ENCODE measurements at places on chromosomes 1 and 21. TPM values are rescaled to one million over a fixed set of nuclear protein-coding genes. Genes with fewer than 3 reads are reported as not detected.

DNA sequence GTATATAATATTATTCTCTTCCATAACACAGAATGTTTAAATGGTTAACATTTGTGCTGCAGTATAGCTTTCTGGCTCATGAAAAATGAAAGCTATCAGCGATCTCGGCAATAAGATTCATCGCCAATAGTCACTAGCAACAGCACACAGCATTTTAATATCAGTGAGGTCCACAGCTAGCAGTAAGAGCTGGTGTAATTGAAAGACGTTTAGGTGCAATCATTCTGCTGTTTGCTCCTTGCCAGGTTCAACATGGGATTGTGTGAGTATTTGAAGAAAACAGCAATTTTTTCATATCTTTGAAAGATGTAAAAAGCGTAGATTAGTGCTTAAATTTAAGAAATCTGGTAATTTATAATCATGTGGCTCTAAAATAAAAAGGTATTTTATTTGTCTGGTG, 20.1 kb downstream of the PRKACB start:
- DNase-seq = no peak

GRCh38 chr1:183880531-183881243, 75.8 kb downstream of the RGL1 start:
- DNase-seq = no peak

DNA sequence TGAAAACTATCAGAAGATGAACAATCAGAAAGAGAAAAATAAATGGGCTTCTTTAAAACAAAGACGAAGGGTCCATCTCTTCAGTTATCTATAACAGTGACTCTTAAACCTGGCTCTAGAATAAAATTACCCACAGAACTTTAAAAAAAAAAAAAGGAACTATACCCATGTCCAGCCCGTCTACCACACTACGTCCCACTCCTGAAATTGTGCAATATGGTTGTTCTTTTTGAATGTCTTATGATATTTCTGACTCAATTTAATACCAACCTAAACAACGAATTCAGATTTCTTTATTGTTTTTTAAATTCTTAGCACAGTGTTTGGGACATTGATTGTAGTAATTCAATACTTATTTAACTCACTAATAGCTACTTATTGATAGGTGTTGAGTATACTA, 246.3 kb downstream of the DPYD start:
- DNase-seq = no peak

DNA sequence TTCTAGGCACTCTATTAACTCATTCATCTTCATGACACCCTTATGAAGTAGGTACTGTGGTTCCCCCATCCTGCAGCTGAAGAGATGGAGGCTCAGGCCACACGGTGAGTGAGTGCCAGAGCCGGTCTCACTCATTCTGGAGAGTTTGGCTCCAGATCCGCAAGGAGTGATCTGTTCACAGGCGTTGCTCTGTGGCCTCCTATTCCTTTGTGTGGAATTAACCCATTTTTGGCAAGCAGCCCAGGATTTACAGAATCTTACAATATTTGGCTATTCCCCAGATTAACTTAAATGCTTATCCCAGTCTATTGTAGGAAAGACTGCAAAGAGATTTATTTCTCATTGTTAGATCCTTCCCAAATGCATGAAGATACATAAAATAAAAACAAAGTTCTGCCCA, 29.6 kb downstream of the KIAA0040 start:
- DNase-seq = no peak

- DNase-seq = peak; percentile 55
Measured at GRCh38 chr1:97820470-97821188, 100.2 kb downstream of the DPYD start.

- DNase-seq = peak; percentile 36
Measured at GRCh38 chr1:39266269-39266668, 61.8 kb downstream of the MACF1 start.

DNA sequence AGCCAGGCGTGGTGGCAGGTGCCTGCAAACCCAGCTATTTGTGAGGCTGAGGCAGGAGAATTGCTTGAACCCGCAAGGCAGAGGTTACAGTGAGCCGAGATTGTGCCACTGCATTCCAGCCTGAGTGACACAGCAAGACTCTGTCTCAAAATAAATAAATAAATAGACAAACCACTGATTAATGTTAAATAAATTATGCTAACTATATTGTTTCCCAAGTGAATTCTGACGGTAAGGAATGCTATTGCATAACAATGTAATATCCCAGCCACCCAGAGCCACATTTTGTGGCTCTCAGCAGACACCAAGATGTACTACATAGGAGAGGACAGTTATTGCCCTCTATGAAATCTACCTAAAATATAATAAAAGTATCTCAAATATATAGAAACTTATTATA, 55.4 kb downstream of the LPGAT1 start:
- no peak for DNase-seq

TMEM269 gene
- not detected for total RNA-seq

DNA sequence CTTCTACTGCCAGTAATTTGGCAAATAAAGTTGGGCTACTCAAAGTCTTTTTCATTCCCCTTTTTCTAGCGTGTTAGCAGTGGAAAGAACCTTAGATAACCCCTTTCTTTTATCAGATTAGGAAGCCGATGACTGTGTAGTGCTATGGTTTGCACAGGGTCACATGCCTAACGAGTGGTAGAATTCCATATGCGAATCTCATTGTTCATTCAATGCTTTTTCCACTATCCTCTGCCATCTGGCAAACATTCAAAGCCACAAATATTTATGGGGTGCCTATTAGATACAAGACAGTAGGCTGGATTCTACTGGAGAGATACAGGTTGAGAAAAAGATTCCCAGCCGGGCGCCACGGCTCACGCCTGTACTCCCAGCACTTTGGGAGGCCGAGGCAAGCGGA, 14.9 kb upstream of the IER5 start:
- DNase-seq = peak; percentile 49

SH2D5 gene
- total RNA-seq = 3.6 TPM

GRCh38 chr21:45071078-45071873, 3.1 kb upstream of the ADARB1 start:
- no peak for DNase-seq

DNA sequence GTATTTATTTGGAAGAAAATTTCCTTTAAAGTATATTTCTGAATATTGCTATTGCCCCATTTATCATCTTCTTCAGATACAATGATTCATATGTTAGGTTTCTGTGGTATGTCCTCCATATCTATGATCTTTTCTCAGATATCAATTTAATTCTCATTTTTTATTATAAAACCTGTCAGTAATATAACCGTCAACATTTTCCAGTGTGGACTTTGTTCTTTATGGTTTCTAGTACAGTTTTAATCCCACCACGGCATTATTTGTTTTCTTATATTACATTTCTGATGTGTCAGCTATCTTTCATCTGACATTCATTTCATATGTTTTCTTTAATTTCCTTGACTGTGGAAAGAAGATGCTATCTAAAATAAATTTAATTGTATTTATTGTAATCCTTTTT, 97.9 kb downstream of the PLPPR5 start:
- DNase-seq = no peak

DNA sequence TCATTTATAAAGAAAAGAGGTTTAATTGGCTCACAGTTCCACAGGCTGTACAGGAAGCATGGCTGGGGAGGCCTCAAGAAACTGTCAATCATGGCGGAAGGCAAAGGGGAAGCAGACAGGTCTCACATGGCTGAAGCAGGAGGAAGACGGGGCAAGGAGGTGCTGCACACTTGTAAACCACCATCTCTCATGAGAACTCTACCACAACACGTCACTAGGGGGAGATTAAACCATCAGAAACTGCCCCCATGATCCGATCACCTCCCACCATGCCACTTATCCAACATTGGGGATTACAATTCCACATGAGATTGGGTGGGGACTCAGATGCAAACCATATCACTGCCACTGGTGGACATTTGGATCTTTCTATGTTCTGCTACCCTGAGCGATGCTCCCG, 351.4 kb downstream of the NPHP4 start:
- DNase-seq = peak; percentile 21

GRCh38 chr1:207619871-207620542, 24.9 kb upstream of the CR1L start:
- peak; percentile 56 for DNase-seq

DNA sequence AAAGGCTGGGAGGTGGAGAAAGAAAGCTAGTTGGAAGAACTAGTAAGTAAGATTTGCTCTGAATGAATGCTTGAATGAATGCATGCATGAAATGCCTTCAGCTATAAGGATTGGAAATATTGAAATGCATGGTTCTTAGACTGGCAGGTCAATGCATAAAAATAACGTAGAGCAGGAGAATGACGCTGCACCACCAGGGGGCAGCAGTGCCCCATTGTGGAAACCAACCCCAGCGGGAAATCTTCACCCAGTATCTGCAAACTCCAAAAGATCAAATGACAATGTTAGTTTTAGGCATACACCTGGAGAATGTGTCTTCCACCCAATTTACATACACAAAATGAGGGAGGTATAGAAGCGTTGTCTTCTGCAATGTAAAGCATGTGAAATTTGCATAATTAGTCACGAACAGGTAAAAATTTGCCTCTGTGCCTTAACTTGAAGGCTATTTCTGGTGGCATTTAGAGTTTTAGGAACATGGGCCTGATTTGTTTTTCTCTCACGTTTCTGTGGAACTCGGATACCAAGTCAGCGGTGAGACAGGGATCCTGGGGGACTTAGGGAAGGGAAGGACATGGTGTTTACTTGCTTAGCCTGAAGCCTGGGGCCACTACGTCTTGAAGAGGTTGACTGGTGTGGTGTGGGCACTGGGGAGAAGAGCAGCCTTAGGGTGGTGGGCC, 78.6 kb downstream of the HHAT start:
- DNase-seq = peak; percentile 76

- peak; percentile 39 for DNase-seq
Measured at GRCh38 chr1:227885648-227886502, 61.9 kb downstream of the WNT9A start.

DNA sequence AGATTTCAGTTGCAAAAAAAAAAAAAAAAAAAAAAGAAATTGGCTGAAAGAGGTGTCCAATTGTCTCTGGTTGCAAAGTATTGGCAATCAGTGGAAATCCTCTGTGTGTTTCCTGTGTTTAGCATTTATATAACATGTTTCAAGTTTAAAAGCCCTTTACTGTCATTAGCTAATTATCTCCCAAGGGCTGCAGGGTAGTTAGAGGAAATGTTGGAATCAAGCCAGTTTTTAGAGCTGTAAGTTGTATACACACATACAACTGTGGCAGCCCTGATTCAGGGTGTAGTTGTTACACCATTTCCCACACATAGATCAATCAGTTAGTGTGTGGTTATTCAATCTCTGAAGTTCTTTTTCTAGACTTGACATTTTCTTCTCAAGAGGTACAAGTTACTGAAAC, 8.9 kb upstream of the ZNF326 start:
- DNase-seq = no peak

DNA sequence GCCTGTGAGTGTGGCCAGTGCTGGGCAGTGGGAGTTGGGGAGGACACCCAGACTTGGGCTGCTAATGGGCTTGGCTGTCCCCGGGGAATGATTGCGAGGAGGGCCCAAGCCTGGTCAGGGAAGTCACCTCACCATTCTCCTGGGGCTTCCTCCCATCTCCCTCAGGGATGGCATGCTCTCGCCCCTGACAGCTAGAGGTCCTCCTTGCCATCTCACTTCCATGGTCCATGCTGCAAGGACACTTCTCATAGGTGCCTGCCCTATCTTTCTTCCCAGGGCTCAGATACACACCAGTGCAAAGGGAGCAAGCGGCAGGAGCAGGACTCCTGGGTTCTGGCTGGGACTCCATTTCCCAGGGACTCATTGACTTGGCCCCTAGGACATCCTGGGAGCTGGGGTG, 4.1 kb downstream of the NTRK1 start:
- DNase-seq = peak; percentile 16

- no peak for DNase-seq
Measured at GRCh38 chr1:205512059-205513045, 7.9 kb downstream of the CDK18 start.

GRCh38 chr1:21631944-21632887, 36.9 kb downstream of the RAP1GAP start:
- peak; percentile 83 for DNase-seq

C1orf74 gene
- total RNA-seq = 2.6 TPM

DNA sequence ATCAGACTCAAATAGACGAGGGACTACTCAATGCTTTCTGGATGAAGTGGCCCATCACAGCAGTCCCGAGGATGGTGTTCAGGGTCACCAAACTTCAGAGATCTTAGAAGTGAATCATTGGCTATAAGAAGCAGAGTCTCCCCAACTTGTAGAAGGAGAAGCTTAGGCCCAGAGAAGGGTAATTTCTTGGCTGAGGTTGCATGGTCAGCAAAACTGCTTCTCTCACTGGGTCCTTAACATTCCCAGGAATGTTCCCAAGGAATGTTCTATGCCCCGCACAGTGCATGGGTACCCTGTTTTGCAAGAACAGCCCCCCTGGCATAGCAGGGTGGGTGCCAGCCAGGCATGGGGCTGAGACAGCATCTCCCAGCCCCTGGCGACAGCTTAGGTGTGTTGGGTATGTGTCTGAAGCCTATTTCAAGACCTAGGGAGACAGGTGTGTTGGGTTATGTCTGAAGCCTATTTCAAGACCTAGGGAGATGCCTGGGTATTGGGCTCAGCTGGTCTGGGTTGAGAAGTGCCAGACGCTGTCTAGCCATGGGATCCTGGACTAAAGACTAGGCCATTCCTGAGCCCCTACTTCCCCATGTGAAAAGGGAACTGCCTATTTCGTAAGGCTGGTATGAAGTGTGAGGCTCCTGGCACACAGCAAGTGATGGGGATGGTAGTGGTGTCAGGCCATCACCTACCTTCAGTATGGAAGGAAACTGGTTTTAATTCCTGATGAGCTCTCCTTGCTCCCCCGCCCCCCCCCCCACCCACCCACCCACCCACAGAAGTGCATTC, 26.1 kb downstream of the PADI6 start:
- no peak for DNase-seq

GNAT2 gene
- total RNA-seq = not detected

DNA sequence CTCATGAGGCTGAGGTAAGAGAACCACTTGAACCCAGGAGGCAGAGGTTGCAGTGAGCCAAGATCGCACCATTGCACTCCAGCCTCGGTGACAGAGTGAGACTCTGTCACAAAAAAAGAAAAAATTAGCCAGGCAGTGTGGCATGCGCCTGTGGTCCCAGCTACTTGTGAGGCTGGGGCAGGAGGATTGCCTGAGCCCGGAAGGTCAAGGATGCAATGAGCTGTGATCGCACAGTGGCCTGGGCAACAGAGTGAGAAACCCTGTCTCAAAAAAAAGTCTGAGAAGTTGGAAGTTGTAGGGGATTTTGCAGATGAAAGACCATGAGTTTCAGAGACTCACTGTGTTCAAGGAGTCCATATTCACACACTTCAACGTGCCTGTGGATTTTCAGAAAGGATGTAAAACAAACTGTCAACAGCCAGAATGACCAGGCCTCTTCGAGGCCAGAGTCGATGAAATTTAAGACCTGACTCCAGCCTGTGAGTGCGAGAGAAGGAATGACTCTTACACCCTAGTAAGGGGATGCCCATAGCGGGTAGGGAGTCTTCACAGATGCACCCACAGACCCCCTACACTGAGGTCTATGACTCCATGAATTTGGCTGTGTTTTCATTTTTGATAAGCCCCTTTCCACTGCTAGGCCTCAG, 2.2 kb downstream of the S100A13 start:
- DNase-seq = no peak

- DNase-seq = no peak
Measured at GRCh38 chr1:82226186-82226505, 425.4 kb downstream of the ADGRL2 start.

All from HT-29 (cell line).